ENCODE measurements at places on chromosomes 1 and 21.

GRCh38 chr1:160884579-160884978, 401 bp downstream of the ITLN1 start:
- DNase-seq: peak; percentile 12
- no peaks in the 10 kb centered on the region for H3K36me3 ChIP-seq
- H3K27ac ChIP-seq: no peak overlapping the region
- no peaks in the 10 kb centered on the region for H3K4me1 ChIP-seq
- H3K4me3 ChIP-seq: no peak overlapping the region

DNA sequence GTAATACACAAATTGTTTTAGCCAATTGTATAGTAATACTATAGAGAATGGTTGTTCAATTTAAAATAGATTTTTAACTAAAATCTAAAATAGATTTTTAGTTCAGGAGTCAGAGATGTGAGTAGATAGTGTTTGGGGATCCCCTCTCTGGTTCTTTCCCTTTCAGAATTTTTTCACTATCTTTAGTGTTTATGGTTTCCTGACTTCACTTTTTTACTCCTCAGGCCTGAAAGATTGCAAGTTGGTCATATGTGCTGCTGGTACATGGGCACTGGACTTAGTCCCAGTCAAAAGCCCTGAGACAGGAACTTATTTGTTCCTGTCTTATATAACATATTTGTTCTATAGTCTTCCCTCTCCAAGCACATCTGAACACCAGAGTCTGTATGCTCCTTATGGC, 96.8 kb upstream of the ATP1B1 start:
- H3K4me1 ChIP-seq: no peaks in the 10 kb centered on the region
- H3K27me3 ChIP-seq: no peaks in the 10 kb centered on the region
- no peaks in the 10 kb centered on the region for H3K36me3 ChIP-seq
- no peak overlapping the region for H3K4me3 ChIP-seq

DNA sequence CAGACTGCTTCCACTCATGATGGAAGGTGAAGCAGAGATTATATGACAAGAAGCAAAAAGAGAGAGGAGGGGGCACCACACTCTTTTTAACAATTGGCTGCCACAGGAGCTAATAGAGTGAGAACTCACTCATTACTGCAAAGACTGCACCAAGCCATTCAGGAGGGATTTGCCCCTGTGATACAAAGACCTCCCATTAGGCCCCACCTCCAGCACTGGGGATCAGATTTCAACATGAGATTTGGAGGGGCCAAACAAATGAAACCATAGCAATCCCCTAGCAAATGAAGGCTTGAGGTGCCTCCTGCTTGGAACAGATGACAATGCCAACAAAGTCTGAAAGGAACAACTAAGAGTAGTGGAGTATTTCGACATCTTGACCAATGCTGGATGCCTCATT, 122.5 kb upstream of the COA6 start:
- no peaks in the 10 kb centered on the region for H3K36me3 ChIP-seq
- peak; percentile 88 for DNase-seq
- H3K4me3 ChIP-seq: peak overlapping the region; percentile 16
- H3K4me1 ChIP-seq: peaks cover 16% of the 10 kb centered on the region

DNA sequence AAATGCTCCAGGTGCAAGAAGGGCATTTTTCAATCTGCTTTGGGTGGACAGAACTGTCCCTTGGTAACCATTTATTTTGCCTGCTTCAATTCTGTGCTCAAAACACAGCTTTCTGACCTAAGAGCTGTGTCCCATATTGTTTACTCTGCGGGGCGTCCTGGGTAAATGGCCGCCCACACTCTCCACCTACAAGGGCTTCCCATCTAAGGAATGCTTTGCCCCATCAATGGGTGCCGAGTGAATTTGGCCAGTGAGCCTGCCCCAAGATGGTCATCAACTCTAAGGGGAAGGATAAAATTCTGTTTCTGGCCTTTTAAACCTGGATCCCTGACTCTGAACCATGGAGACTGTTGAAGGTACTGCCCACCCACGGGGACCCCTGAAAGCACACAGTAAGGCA, 55.5 kb upstream of the FAM89A start:
- H3K27me3 ChIP-seq: peaks cover 44% of the 10 kb centered on the region
- H3K27ac ChIP-seq: no peak overlapping the region
- DNase-seq: no peak
- H3K4me3 ChIP-seq: no peak overlapping the region
- peaks cover 10% of the 10 kb centered on the region for H3K4me1 ChIP-seq

DNA sequence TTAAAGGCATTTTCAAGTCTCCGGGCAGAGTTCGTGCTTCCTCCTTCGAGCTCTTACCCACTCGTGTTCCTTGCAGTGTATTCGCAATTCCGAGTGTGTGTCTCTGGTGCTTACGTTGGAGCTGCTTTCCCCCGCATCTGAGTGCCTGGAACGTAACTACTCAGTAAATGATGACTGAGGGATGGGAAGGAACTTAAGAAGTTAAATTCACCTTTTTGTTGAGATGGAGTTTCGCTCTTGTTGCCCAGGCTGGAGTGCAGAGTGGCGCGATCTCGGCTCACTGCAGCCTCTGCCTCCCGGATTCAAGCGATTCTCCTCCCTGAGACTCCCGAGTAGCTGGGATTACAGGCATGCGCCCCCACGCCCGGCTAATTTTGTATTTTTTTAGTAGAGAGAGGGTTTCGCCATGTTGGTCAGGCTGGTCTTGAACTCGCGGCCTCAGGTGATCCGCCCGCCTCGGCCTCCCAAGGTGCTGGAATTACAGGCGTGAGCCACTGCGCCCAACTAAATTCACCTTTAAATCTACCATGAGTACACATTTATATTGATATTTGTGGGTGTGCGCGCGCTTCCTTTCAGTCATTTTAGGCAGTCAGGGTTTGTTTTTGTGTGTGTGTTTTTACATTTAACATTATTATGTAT, 837 bp downstream of the NDUFS5 start:
- peaks cover 7% of the 10 kb centered on the region for H3K36me3 ChIP-seq
- H3K27ac ChIP-seq: no peak overlapping the region
- H3K4me3 ChIP-seq: peak overlapping the region; percentile 75
- H3K4me1 ChIP-seq: peaks cover 4% of the 10 kb centered on the region
- DNase-seq: no peak

DNA sequence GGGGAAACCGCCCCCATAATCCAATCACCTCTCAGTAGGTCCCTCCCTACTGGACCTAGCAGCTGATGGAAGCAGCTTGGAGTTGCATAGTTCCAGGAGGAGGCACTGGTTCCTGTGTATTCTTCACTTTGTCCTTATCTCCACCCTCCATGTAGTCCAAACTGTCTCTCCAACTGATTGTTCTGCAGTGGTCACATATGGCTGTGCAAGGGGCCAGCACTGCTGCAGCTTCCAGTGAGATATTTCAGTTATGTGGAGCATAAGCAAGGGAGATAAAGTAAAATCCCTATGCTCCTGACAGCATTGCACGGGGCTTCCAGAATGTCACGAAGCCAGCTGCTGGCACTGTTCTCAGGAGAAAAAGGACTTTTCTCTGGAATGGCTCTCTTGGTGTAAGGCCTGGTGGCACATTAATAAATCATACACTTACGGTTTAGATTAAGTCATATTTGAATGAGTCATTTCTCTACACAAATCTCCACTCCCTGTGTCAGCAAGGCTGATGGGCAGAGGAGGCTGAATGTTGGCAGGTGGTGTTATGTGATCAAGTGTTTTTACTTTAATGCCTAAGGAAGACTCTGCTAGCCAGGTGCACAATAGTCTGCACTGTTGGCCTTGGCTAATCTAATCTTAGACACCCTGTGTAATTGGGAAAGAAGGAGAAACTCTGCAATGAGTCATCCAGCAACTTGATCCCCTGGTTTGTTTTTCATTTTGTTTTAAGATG, 93.4 kb downstream of the KCNK1 start:
- no peaks in the 10 kb centered on the region for H3K36me3 ChIP-seq
- no peak overlapping the region for H3K27ac ChIP-seq
- no peaks in the 10 kb centered on the region for H3K4me1 ChIP-seq
- H3K4me3 ChIP-seq: no peak overlapping the region

DNA sequence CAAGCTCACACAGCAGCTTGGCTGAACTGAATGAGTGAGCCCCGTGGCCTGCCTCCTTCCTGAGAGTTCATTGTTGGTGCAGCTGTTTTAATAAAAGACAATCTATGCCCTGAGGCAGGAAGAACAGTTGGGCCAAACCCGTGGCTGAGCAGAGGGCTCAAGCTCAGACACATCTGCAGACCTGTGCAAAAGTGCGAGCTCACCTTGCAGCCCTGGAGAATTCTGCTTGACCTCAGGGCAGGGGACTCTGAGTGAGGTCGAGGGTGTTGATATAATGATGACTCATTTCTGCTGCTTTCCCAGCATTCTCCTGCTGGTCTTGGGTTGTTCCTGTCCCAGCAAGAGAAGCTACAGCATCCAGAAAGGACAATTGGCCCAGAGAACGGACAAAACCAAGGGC, 61.0 kb downstream of the ATP5PO start:
- DNase-seq: no peak
- no peak overlapping the region for H3K4me3 ChIP-seq
- H3K27ac ChIP-seq: no peak overlapping the region
- no peaks in the 10 kb centered on the region for H3K27me3 ChIP-seq
- peaks cover 14% of the 10 kb centered on the region for H3K4me1 ChIP-seq

GRCh38 chr21:41260428-41260827, 56.2 kb upstream of the FAM3B start:
- H3K27ac ChIP-seq: no peak overlapping the region
- no peaks in the 10 kb centered on the region for H3K36me3 ChIP-seq
- H3K4me3 ChIP-seq: no peak overlapping the region

DNA sequence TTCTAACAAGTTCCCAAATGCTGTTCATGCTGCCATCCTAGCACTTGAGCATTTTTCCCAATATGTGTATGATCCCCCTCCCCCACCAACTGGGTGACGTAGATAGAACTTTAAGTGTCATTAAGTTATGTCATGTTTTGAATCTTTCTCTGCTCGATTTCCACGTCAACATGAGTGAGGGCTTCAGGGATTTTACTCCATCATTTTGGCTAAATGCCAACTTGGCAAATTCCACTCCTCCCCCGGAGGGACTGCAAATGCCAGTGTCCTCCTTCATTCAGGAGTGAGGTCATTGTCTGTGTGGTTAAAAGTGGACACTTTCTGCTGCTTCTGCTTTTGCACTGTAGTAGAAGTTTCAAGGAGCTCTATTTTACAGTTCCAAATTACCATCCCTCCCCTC, 201.7 kb downstream of the FGGY start:
- H3K27me3 ChIP-seq: no peaks in the 10 kb centered on the region
- H3K36me3 ChIP-seq: no peaks in the 10 kb centered on the region
- H3K27ac ChIP-seq: no peak overlapping the region
- H3K4me1 ChIP-seq: no peaks in the 10 kb centered on the region
- H3K4me3 ChIP-seq: no peak overlapping the region

- H3K36me3 ChIP-seq: no peaks in the 10 kb centered on the region
- H3K4me3 ChIP-seq: no peak overlapping the region
- H3K27ac ChIP-seq: no peak overlapping the region
- DNase-seq: no peak
- H3K4me1 ChIP-seq: no peaks in the 10 kb centered on the region
- no peaks in the 10 kb centered on the region for H3K27me3 ChIP-seq
These were observed 68.3 kb upstream of the KIF26B start for GRCh38 chr1:245086389-245086969.

- peaks cover 9% of the 10 kb centered on the region for H3K27me3 ChIP-seq
- H3K36me3 ChIP-seq: no peaks in the 10 kb centered on the region
- no peaks in the 10 kb centered on the region for H3K4me1 ChIP-seq
- H3K4me3 ChIP-seq: no peak overlapping the region
- no peak overlapping the region for H3K27ac ChIP-seq
These were observed 16.6 kb upstream of the CCDC181 start for GRCh38 chr1:169443923-169444322.

DNA sequence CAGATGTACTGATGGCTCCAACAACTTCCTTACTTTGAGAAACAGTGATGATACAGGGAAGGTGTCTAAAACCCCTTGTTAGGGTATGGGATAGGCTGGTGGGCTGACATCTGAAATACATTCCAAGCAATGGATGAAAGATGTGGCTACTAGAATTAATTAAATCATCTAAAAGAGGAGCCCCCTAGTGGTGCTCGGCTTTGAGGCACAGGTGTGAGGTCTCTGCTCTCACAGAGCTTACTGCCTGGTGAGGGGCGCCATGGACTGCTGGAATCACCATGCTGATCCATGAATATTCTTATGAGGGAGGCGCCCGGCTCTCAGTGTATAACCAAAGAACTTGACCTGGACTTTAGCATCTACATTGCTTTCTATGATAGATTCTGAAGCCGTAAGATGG, 48.5 kb downstream of the GNG4 start:
- no peak overlapping the region for H3K27ac ChIP-seq
- H3K27me3 ChIP-seq: no peaks in the 10 kb centered on the region
- DNase-seq: peak; percentile 60
- H3K4me3 ChIP-seq: no peak overlapping the region
- no peaks in the 10 kb centered on the region for H3K36me3 ChIP-seq

- no peak overlapping the region for H3K4me3 ChIP-seq
- peaks cover 3% of the 10 kb centered on the region for H3K27me3 ChIP-seq
- H3K27ac ChIP-seq: no peak overlapping the region
These were observed 82.2 kb upstream of the BCAR3 start for GRCh38 chr1:93763704-93764365.

DNA sequence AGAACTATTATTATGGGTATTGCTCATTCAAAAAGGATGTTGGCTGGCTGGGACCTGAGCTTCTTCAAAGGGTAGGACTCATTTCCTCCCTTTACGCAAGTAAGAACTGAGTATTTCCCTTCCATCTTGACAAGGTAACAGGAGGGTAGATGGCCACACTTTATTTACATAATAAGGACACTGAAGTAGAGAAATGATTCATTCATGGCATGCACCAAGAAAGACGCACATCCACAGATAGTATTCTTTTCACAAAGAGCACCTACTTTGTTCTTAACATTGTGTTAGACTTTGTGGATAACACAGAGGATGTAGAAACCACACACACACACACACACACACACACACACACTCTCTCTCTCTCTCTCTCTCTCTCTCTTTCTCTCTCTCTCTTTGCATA, 82.9 kb downstream of the FAM78B start:
- no peaks in the 10 kb centered on the region for H3K36me3 ChIP-seq
- H3K4me1 ChIP-seq: no peaks in the 10 kb centered on the region

DNA sequence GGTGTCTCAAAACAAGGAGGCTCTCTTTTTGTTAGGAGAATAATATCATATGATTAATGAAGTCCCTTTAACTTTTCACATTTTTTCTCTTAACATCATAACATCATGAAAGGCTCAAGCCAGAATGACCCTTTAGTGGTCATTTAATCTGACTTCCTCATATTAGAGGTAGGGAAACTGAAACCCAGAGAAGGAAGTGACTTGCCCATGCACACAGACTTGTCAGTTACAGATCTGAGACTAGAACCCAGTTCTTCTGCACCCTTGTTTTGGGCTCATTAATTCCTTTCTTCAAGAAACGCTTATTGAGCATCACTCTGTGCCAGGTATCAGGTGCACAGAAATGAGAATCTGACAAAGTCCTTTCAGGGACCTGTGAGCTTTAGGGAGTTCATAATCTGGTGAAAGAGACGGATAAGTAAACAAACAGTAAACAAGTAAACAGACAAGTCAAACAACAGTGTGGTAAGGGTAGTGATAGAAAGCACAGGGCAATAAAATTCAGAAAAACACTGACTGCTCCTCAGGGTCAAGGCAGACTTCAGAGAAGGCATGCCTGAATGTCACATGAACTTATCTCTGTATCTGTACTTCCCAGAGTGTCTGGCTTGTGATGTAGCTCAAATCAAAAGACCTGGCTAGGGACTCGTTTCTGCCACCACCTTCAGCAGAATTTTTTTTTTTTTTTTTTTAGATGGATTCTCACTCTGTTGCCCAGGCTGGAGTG, 38.3 kb upstream of the OSBPL9 start:
- DNase-seq: no peak
- no peak overlapping the region for H3K4me3 ChIP-seq
- no peak overlapping the region for H3K27ac ChIP-seq
- H3K27me3 ChIP-seq: no peaks in the 10 kb centered on the region
- no peaks in the 10 kb centered on the region for H3K4me1 ChIP-seq
